ENCODE measurements at places on chromosomes 16 and 17.

DNA sequence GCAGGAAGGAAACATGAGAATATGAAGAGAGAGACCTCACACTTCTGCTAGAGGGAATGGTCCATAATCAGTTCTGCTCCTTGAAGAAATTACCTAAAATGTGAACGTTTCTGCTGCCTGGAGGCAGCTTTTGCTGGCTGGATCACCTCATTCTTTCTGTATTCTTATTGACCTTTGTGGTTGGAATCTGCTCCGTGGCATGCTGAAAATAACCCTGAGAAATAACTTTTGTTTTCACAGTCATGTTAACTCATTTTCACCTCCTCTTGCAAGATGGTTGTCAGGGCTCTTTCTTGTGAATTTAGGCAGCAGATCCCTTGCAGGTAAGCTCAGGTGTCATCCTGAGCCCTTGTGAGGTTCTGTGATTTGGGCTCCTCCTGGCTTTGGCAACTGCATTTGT, 70.2 kb downstream of the IRF8 start:
- no peak for DNase-seq

- peak; percentile 76 for DNase-seq
Measured at GRCh38 chr16:31071861-31072260, 2.2 kb downstream of the ZNF668 start.

GRCh38 chr16:87801679-87802259, 36.0 kb upstream of the KLHDC4 start:
- DNase-seq: no peak

GRCh38 chr16:5025171-5025632, 8.5 kb downstream of the NAGPA start:
- no peak for DNase-seq
